Posterior cingulate gyrus (tissue), 11 donors: ENCODE measurements at places on chromosomes 12 and 14.

GRCh38 chr12:105047308-105047707 lies 37.0 kb downstream of the ALDH1L2 start:
- no peak for DNase-seq

- no peak for DNase-seq
These were observed 28.6 kb downstream of the EML1 start for GRCh38 chr14:99821519-99822508.

DNA sequence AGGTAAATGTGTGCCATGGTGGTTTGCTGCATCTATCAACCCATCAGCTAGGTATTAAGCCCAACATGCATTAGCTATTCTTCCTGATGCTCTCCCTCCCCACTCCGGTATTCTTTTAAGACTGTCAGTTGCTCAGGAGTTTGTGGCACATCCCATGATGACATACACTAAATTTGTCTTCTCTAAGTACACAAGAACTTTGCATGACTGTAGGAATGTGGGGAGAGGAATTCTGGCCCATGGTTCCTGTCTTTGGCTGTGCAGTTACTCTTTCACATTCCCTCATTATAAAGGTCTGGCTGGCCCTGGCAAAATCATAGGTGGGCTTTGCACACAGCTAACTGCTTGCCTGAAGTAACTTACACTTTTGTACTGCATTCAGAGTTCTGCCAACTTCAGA lies 30.3 kb downstream of the HMGA2 start:
- DNase-seq: no peak

- DNase-seq: no peak
These were observed 106.0 kb downstream of the RMST start for GRCh38 chr12:97568336-97569180.

GRCh38 chr12:58177366-58177765 lies 236.0 kb downstream of the ATP23 start:
- DNase-seq: no peak

GRCh38 chr14:51677738-51678137 lies 26.0 kb downstream of the FRMD6 start:
- no peak for DNase-seq
